NCI-H2081 (cell line): ENCODE measurements at places on chromosomes 7 and 10.
A peak's percentile ranks its signal among the peaks of the same experiment; 100 is the strongest.

- DNase-seq: no peak
These were observed 446.5 kb downstream of the INHBA start for GRCh38 chr7:41256186-41256945.

DNA sequence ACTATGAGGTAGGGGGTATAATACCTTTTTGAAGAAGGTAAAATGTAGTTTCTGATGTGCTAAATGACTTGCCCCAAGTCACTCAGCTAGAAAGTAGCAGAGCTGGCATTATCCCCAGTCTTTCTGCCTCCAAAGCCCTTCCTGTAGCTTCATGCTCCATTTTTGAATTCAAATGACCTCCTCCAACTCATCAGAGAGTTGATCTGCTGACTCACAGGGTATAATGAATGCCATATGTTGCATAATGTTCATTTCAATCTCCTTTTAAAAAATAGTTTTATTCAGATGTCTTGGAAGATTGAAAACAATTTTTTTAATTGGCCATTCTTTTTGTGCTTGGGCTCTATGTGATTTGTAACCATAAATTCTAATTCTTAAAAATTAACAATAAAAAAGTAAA, 272.8 kb upstream of the IMMP2L start:
- no peak for DNase-seq

GRCh38 chr7:921071-921461, 33.4 kb downstream of the ADAP1 start:
- no peak for DNase-seq

DNA sequence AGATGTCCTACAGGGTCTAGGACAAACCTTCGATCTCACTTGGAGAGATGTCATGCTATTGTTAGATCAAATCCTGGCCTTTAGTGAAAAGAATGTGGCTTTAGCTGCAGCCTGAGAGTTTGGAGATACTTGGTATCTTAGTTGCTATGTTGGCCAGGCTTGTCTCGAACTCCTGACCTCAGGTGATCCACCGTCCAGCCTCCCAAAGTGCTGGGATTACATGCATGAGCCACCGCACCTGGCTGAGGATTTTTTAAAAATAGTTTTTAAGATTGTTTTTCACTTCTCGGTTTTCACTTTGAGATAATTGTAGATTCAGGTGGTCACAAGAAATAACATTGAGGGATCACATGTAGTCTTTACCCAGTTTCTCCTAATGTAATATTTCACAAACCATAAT, 738.3 kb upstream of the POM121L12 start:
- no peak for DNase-seq

- DNase-seq: no peak
These were observed 295.1 kb downstream of the NEBL start for GRCh38 chr10:20601941-20602461.

DNA sequence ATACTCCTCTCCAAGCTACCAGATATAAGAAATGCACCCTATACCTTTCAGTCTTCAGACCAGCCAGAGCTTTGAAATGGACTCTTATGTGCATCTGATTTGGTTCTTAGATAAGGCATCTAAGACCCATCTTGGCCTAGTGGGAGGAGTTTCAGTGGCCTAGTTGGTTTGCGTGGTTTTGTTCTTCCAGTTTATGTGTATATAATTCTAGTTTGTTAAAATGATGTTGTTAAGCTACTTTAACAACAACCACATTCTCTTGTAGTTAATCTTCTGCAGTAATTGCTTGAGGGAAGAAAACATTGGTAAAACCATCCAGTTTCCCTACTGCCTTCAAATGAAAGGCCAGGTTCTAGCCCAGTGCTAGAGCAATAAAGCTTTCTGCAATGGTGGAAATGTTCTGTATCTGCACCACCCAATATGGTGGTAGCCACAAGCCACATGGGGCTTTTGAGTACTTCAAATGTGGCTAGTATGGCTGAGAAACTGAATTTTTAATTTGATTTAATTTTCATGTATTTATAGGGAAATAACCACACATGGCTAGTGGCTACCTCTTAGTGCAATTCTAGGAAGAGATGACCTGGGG, 66.3 kb downstream of the KLHDC10 start:
- no peak for DNase-seq

- no peak for DNase-seq
These were observed 15.5 kb downstream of the ABCB4 start for GRCh38 chr7:87459941-87460340.

GRCh38 chr10:132399117-132400035, 2.4 kb downstream of the PWWP2B start:
- no peak for DNase-seq

DNA sequence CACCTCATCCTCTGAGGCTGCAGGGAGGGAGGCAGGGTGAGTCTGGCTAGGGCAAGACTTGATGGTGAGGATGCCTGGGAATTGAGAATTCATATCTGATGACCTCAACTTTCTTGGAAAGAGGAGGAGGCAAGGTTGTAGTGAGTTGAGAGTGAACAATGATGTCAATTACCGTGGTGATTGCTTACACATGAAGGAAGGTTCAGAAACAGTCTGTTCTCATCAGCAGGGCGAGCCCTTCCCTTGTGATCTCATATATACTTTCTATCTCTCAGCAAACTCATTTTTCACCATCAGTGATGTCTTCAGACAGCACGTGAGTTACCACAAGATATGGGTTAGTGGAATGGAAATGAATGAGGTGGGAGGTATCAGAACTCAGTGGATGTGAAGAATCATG, 20.1 kb upstream of the COL13A1 start:
- DNase-seq: no peak

- DNase-seq: no peak
These were observed 65.1 kb downstream of the CLEC2L start for GRCh38 chr7:139588632-139589031.

DNA sequence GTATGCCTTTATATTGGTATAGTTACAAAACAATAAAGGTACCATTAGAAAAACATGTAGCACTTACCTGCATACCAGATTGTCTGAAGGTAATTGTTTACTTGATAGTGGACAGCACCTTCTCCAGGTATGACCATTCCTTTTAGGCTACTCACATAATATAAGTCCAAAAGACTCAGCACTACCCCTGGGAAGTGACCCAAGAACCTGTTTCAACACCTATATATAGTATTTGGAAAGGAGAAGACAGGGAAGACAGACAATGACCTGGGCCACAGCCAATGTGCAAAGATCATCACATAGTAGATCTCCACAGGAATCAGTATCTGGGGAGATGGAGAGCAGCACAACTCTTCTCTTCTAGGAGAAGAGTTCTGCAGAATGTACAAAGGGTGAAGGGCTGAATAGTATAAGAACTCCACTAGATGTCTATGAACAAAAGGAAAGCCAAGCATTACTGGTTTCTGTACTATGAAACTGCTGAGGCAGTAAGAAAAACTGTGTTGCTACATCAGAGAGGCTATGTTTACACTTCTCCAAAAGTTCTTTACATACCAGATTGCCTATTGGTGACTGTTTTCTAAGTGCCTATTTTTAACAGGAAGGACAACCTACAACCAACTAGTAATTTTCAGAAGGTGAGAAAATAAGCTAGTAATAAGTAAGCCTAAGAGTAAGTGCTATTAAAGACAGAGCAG, 159.2 kb downstream of the BTAF1 start:
- no peak for DNase-seq

- peak; percentile 57 for DNase-seq
These were observed 5.9 kb downstream of the KCP start for GRCh38 chr7:128904381-128905197.

DNA sequence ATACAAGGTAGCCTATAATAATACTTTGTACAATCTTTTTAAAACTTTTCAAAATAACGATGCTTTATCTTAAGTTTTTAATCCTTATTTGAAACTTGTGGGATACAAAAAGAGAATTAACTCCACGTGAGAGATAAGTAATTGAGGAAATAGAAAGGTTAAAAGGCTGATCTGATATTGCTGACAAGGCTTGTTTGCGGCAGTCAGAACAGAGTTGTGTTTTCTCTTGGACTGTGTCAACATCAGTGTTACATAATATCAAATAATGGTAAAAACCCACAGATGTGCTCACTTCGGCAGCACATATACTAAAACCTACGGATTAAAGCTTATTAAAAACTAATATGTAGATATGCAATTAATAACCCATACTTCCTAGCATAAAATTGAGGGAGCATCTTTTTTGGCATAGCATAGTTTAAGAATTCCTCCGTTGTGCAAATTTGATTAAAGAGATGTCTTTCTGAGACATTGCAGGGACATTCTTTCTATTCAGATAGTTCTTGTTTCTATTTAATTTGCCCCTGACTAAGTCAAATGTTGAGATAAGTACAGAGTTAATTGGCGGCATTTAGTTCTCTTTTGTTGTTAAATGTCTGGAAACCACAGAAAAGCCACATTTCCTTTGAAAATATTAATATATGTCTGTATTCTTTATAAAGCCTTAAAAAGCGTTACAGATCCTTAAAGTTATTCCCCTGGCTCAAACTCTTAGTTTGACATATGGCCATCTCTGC, 63.3 kb downstream of the FAM185A start:
- no peak for DNase-seq

DNA sequence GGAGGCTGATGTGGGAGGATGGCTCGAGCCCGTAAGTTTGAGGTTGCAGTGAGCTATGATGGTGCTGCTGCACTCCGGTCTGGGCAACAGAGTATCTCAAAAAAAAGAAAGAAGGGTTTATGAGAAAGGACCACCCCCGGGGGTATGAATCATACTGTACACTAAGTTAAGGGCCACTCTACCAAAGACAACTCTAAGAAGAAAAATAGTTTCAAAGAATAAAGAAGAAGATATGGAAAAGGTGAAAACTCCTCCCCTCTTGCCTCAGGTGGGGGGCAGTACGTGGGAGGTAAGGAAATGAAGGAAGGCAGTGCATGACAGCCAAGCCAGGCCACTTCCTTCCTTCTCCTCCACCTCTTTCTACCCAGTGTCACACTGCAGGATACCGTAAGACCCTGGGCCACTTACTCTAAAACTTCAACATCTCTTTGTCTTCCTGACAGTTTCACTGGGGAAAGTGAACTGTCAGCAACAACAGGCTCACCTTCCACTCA, 61.3 kb downstream of the PIP4K2A start:
- no peak for DNase-seq

- DNase-seq: no peak
These were observed 3.5 kb downstream of the EBF3 start for GRCh38 chr10:129960481-129961156.

GRCh38 chr10:810351-810846, 120.9 kb upstream of the DIP2C start:
- DNase-seq: peak; percentile 3

GRCh38 chr10:70647086-70647485, 25.2 kb upstream of the ADAMTS14 start:
- DNase-seq: no peak

GRCh38 chr10:72418679-72419078, 64.0 kb upstream of the DNAJB12 start:
- DNase-seq: no peak

GRCh38 chr10:13349463-13350274, 1.6 kb upstream of the SEPHS1 start:
- no peak for DNase-seq
